Transverse colon (tissue), 4 donors: ENCODE measurements at places on chromosomes 11 and 22.

- no peak for DNase-seq
These were observed 86.8 kb upstream of the OR4B1 start for GRCh38 chr11:48129697-48130395.

GRCh38 chr11:116172851-116173250 is 599.9 kb downstream of the BUD13 start:
- no peak for DNase-seq

DNA sequence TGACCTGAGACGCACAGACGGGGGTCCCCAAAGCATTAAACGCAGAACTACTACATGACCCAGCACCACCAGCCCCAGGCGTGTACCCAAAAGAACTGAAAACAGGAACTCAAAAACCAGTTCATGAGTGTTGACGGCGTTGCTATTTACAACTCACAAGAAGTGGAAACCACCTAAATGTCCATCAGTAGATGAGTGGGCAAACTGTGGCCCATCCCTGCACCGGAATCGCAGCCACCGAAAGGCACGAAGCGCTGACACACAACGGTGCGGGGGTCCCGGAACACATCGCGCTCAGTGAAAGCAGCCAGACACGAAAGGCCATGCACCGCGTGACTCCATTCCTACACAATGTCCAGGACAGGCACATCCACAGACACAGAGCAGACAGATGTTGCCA is 79.2 kb downstream of the TRMU start:
- DNase-seq = no peak

- DNase-seq = no peak
These were observed 46.3 kb downstream of the MICAL3 start for GRCh38 chr22:17978027-17978426.

DNA sequence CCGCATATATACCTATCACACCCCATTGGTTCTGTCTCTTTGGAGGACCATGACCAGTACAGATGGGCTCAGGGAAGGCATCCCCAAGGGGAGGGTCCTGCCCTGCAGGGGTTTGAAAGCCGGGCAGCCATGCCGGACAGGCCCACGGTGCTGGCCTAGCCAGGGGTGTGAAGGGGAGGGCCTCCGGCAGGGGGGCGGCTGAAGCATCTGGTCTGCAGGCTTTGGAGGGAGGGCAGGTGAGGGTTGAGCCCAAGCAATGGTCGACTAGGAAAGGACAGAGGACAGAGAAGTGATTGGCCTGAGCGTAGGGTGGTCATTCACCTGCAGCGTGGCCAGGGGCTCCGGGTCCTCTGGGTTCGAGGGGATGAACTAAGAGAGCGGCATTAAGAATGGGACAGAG is 11.2 kb upstream of the CTSD start:
- no peak for DNase-seq

DNA sequence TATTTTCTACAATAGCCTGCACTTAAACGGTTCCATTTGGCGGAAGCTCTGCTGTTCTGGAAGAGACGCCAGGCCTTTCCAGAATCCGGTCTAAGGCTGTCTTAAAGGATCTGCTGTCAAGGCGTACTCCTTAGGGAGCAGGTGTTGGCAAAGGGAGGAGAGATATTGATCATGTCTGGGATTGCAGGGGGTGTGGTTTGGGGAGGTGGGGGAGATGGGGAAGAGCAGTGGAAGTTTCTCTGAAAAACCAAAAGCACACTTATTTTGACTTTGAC is 22.5 kb upstream of the WNT11 start:
- no peak for DNase-seq

- DNase-seq = no peak
These were observed 1071.2 kb downstream of the LRRC4C start for GRCh38 chr11:40388097-40388818.

- no peak for DNase-seq
These were observed 299.9 kb downstream of the BRD1 start for GRCh38 chr22:49527611-49528419.

GRCh38 chr11:5596607-5597201 is at the start of gene TRIM6:
TRIM6 (plus strand) TSS chr11:5596637; CDS start chr11:5596898, 261 bp downstream.
- DNase-seq = peak; percentile 52

- DNase-seq = no peak
These were observed 4.8 kb upstream of the CKAP5 start for GRCh38 chr11:46850829-46851380.

- DNase-seq = peak; percentile 79
These were observed 450 bp downstream of the ZBTB44 start for GRCh38 chr11:130314184-130314749.

GRCh38 chr22:35914665-35915476 is 113.8 kb downstream of the RBFOX2 start:
- DNase-seq = peak; percentile 68

GRCh38 chr11:45386972-45387371 is 100.8 kb upstream of the SYT13 start:
- DNase-seq = no peak

DNA sequence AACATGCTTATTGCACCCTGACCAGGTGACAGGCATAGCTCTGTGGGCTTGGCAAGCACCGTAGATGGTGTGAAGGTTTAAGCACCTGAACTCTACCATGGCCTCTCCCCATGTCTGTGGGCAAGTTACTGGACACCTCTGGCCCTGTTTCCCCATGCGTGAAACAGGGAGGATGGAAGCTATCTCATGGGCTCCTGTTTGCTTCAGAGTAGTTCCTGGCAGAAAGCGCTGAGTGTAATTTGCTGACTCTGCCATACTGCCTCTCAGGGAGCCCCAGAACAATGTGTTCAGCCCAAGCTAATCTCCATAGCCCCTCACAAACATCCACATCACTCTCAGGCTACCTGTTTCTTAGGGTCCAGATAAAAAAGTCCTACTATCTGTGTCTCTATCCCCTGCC is 2.4 kb downstream of the CBX6 start:
- DNase-seq = no peak

DNA sequence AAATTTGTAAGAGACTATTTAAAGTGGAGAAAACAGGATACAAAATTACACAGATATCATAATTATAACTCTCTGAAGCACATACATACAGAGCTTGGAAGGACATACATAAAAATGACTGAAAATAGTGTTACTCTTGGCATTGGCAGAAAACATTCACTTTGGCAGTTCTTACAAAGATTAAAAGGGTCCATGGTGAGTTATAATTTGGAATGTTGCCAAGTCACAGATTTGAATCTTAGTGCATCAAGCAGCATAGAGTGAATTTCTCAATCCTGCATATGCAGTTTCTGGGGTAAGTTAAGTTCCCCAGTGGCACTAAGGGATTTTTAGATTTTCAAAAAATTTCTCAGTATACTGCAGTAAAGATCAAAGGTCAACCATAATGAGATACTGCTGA is 115.9 kb downstream of the CCDC81 start:
- no peak for DNase-seq
